ENCODE measurements at places on chromosomes 13 and 19. TPM values are rescaled to one million over a fixed set of nuclear protein-coding genes. Genes with fewer than 3 reads are reported as not detected.

DNA sequence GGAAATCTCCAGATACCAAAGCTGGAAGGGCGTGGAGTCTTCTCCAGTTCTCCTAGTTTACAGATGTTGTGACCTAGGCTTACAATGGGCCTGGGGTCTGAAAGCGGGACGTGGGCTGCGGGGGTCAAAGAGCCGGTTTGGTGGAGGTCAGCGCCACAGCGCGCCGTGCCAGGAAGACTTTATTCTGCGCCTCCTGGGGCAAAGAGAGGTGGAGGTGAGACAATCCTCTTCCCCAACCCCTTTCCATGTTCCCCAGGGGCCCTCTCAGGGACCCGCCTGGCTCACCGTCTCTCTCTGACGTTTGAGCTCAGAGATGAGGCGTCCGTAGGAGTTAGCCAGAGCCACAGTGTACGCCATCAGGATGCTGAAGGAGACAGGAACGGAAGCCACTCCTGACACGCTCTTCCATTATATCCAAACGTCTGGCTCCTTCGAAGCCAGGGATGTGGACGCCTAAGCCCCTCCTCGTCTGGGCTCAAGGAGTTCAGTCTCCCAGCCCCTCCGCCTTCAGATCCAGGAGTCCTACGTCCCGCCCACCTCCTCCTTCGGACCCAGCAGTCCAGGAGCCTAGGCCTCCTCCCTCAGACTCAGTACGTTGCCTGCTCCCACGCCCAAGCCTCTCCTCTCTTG, 776 bp upstream of the LENG1 start:
- DNase-seq: no peak

DNA sequence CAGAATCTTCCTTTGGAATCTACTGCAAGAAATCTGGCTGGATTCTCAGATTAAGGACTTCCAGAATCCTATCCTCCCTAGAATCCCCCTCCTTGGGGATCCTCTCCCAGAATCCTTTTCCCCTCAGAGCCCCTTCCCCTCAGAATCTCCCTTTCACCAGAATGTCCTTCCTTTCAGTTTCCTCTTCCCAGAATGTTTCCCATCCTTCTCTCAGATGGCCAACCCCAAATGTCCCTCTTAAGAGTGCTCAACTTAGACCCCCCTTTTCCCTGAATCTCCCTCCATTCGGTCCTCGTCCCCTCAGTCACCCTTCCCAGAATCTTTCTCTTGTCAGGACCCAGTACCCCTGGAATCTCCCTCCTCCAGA, 584 bp upstream of the RPS16 start:
- no peak for DNase-seq

DNA sequence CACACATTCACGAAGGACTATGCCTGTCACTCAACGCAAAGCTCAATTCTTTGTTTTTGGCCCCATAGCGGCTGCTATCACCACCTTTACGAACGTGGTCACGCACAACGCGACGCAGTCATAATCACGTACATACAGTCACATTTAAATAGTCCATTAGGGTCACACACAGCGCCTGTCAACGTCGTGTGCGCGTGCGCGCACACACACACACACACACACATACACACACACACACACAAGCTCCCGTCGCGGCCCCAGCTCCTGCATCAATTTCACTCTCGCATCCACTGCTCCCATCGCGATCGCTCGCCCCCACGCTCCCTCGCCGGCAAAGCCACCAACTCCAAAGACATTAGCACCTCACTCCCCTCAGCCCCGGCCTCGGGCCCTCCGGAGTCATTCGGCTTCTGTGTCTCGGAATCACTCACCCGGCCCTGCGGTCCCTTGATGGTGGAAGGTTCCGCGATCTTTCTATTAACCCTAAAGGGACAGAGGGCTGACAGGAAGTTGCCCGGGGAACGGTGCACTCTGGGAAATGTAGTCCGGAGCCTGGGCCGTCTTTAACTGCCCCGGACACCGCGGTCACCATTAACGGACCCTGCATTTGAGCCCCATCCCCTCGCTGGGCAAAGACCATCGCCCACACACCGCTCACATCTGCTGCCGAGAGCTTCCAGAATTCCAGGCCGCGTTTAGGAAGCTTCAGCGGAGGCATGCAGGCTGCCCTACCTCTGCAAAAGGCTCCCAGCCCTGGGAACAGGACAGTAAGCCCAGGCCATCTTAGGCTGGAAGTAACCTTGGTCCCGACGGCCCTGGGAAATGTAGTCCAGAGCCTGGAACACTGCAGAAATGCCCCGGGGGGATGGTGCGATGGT, at the start of gene ZNF790:
ZNF790 (minus strand) TSS at position 482 of the 878 bp plus-strand sequence. CDS start 12,768 bp downstream, outside the sequence.
- peak; percentile 94 for DNase-seq

The GSX1 gene
- not detected for total RNA-seq

The NLRP11 gene
- not detected for total RNA-seq

DNA sequence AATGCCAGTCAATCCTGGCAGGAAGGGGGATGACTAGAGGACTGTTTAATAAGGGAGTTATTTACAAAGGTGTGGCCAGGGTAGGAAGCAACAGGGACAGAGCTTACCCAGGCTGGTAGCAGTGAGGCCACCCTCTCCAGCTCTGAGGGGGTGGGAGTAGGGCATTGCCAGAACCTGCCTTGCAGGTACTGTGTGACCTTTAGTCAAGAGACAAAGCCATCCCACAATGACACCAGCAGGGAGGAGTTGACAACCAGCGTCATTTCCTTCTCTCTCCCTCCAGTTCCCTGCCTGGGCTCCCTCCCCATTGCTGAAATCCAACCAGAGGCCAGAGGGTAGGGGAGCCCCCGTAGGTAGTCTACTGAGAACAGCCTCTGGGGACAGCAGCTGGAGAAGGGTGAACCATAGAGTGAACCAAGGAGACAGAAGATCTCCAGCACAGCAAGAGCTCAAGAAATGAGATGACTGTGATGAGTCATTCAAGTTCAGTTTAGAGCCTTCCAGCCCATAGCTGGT, 33.3 kb upstream of the SPATA13 start:
- DNase-seq: peak; percentile 67

Data from activated CD8-positive, alpha-beta T cell treated with anti-CD3 and anti-CD28 coated beads for 36 hours (primary cell).